NCI-H1930 (cell line): ENCODE measurements at places on chromosomes 3 and 15.

DNA sequence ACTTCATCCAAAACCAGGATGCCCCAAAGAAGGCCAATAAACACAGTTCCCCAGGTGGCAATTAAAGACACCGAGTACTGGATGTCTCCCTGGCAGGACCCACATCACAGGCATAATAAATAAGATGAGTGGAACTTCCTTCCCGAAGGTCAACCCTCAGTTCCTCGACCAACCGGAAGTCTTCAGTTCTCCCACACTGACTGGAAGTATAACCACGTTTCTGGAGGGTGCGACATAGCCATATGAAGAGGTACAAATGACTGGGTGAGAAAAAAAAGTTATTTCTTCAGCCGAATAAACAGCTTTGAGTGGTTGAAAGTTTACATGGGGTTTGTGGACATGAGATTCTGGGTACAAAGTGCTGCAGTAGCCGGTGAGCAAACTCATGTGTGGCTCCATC, 34.6 kb upstream of the MUC13 start:
- no peak for DNase-seq

DNA sequence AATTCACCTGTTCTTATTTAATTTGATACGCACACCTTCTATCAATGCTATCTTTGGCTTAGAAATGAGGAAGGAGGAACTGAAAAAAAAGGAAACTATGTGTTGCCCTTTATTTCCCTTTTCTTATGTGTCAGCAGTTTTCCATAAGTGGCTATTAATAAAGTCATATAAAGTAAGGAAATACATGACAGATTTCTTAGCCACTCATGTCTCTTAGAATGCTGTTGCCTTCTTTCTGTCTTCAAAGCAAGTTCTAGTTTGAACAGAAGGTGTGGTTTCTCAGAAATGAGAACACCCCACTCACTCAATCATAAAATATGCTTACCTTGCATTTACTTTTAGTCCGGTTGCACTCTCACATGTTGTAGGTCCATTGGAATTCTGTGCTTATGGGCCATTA, 640.5 kb upstream of the GRM7 start:
- DNase-seq = no peak

- no peak for DNase-seq
These were observed 659.1 kb downstream of the GRM7 start for GRCh38 chr3:7520059-7520458.

DNA sequence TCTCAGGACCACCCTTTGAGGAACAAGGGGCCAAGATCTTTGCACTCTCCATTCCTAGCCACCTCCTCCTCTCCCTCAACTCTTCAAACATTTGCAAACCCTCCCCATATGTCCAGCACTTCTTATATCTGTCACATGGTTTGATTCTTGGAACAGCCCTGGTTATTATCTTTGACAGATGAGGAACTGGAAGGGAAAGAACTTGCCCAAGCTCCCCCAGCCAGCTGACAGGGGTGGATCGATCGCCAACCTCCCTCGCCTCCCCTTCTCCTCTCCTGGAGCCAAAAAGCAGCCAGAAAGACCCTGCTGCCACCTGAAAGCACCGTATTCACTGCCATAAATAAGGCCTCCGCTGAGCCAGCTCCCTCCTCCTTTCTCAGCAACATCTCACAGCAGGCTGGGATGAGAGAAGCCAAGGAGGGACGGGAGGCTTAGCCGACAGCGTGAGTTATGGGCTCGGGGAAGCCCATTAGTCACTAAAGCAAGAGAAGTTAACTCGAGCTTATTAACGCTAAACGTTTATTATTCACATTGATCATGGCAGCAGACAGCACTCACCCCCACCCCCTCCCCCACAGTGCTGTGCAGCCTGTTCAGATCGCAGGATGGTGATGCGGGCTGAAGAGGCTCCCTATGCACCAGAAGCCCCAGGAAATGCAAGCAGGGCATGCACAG, 22.2 kb upstream of the FGD5 start:
- DNase-seq = no peak

DNA sequence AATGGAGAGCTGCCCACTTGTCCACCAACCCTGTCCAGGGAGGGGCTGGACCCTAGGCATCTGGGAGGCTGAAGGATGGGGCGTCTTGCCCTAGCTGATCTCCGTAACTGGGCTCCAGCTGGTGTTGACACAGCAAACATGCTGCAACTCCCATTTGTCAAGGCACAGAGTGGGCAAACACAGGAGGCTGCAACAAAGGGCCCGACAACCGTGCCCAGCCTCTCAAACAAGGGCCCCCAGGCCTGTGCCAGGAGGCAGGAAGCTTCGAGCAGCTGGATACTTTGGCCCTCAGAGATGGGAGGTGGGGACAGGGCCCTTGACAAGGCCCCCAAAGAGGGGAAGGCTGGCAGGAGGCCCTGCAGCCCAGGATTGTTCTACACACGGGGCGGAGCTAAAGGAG, 64.2 kb upstream of the TMEM115 start:
- no peak for DNase-seq

DNA sequence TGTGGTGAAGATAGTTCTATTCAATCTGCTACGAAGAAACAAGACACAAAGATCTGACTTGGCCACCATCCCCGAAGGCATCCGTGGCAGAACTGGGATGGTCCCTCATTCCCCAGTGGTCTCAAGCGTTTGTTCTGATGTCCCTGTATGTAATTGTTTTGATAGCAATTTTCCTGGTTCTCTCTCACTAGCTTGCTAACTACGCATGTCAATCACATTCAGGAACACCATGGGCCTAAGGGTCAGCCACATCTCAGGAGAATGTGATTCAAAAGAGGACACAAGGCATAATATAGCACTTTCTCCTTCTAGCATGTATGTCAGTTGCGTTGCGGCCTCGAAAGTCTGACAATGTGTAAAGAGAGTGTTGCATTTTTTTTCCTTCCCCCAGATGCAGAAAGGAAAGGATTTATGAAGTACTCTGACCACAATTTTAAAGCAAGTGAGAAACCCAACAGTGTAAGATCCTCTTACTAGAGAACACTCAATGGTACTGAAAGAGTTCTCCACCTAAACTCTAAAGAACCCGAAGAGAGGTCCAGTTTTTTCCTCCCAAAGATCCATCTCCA, 32.0 kb upstream of the TCF12 start:
- no peak for DNase-seq

DNA sequence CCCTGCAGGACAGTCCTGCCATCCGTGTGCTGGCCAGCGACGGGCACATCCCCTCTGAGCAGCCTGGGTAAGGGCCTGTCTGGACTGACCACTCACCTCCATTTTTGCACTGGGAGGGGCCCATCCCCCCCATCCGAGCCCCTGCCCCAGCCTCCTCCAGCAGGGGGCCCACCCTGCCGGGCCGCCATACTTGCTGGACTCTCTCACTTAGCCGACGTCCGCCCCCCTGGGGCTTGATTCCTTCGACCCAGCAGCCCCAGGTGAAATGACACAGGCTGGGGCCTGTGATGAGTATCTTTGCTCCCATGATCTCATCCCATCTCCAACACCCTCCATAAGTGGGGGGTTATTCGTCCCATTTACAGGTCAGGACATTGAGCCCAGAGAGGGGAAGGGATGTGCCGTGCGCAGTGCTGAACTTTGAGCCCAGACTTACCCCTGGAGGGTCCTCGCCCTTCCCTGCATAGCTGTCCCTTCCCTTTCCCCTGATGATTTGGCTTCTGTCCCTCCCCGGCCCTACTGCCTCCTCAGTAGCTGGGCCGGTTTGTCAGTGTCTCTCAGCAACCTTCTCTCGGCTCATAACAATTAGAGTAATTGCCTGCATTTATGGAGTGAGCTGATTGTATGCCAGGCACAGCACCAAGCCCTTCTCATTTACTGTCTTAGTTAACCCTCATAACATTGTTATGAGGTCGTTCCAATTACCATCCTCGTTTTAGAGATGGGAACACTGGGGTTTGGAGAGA, 4.2 kb downstream of the LMAN1L start:
- DNase-seq = no peak

GRCh38 chr15:81052046-81052445, 51.3 kb downstream of the TLNRD1 start:
- no peak for DNase-seq

- DNase-seq = no peak
These were observed 70.5 kb upstream of the KLHL25 start for GRCh38 chr15:85865070-85865684.

- DNase-seq = no peak
These were observed 103.1 kb downstream of the LRIG1 start for GRCh38 chr3:66397745-66398144.

DNA sequence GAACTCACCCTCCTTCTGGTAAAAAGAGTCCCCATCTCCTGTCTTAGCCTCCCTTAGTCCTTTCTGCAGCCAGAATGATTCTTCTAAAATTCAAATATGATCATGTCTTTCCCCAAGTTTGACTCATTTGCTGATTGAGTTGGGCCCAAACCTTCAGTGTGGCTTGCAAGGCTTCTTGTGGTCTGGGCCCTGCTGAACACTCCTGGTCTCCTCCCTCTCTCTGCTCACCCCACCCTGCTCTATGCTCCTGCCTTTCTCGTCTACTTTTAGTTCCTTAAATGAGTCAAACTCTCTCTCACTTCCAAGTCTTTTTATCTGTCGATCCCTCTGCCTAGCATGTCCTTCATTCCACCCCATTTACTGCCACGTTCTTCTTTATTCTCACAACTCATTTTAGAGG, 72.6 kb downstream of the CCR1 start:
- DNase-seq = no peak

GRCh38 chr15:28981351-28981720, 95.6 kb downstream of the APBA2 start:
- no peak for DNase-seq

DNA sequence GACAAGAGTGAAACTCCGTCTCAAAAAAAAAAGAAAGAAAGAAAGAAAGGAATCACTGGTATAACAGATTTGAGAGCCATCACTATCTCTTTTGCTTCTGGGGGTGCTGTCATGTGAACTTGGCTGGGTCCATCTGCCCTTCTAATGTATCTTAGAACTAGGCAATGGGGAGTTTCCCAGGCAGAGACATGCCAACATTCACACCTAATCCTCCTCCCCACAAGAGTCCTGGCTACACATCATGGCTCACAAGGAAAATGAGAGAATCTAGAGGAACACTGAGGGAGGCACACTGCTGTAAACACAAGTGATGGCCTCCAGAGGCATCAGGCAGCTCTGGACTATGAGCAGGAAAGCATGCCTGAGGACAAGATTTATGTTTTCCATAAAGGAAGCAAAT, 67.8 kb upstream of the PPP2R3A start:
- DNase-seq = no peak
